Vagina (tissue), 2 donors: ENCODE measurements at places on chromosomes 1 and 21.

DNA sequence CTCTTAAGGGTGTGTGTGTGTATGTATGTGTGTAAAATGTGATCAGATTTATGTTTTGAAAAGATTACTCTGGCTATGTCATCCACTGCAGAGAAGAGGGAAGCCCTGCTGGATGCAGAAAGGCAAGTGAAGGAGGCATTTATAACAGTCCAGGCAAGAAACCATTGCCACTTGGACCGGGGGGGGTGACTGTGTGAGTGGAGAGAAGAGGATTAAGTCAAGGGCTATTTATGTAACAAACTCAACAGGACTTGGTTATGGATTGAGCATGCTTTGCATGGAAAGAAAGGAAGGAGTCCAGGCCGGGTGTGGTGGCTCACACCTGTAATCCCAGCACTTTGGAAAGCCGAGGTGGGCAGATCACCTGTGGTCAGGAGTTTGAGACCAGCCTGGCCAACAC is 143.0 kb downstream of the URB2 start:
- no peak for DNase-seq

GRCh38 chr1:200095057-200095577 is 67.6 kb downstream of the NR5A2 start:
- no peak for DNase-seq

- no peak for DNase-seq
These were observed 39.5 kb downstream of the CRB1 start for GRCh38 chr1:197307551-197307950.

DNA sequence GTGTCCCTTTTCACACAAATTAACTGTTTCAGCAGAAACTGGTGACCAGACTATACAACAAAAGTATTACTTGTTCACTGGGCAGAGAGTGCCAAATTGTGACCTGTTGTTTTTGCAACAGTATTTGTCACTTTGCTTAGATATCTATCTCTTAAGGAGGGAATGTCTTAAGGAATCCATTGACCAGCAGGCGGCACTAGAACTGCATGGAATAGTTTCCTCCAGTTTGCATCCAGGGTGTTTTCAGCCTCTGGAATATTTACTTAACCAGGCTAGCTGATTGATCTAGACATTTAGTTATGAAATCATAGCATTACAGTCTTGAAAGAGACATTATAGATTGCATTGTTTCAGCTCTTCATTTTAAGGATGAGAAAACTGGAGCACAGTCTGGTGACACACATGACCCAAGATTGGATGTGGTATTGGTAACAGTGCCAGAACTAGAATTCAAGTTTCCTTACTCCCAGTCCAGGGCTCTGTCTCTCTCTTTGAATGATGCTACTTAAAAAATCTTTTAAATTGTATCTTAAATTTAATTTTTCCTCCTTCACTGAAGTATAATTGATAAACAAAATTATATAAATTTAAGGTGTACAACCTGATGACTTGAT is 16.9 kb downstream of the RPTN start:
- DNase-seq: no peak

GRCh38 chr1:116993286-116993685 is 8.3 kb upstream of the CD101 start:
- DNase-seq: no peak

- DNase-seq: no peak
These were observed 28.0 kb downstream of the NUAK2 start for GRCh38 chr1:205293350-205294074.

- DNase-seq: no peak
These were observed 10.3 kb upstream of the S100A7 start for GRCh38 chr1:153470707-153471106.

- no peak for DNase-seq
These were observed 264.0 kb upstream of the CAMK1G start for GRCh38 chr1:209319549-209319948.

DNA sequence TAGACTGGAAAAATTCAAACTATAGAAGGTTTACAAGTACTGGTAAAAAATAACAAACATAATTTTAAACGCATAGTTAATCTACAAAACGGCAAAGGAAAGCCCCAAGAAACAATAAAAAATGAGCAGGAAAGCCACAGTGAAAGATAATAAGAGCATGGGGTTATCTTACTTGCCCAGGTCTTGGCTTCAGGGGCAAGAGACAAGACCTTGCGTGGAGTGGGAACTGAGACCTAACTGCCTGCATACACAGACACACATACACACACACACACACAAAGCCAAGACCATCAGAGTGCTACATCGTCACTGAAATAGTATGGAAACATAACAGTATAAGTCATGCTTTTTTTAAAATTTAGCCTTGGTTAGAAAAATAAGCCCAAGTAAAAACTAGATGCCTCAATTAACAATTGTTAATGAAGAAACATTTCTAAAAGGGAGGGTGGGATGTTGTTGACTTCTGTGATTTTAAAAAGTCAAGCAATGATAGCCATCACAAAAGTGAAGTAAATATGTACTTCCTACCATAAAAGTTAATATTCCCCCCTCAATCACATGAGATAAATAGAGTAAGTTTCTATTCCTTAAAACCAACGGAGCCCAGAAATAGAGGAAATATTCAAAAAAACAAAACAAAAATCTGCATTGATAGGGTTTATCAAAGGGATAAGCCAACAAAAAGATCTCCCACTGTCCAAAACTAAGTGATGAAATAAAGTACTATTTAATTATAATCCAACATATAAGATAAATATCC is 29.4 kb upstream of the CRP start:
- no peak for DNase-seq
